ENCODE measurements at places on chromosomes 13 and 19.

GRCh38 chr13:38401276-38401675, 51.6 kb downstream of the UFM1 start:
- no peak for DNase-seq

DNA sequence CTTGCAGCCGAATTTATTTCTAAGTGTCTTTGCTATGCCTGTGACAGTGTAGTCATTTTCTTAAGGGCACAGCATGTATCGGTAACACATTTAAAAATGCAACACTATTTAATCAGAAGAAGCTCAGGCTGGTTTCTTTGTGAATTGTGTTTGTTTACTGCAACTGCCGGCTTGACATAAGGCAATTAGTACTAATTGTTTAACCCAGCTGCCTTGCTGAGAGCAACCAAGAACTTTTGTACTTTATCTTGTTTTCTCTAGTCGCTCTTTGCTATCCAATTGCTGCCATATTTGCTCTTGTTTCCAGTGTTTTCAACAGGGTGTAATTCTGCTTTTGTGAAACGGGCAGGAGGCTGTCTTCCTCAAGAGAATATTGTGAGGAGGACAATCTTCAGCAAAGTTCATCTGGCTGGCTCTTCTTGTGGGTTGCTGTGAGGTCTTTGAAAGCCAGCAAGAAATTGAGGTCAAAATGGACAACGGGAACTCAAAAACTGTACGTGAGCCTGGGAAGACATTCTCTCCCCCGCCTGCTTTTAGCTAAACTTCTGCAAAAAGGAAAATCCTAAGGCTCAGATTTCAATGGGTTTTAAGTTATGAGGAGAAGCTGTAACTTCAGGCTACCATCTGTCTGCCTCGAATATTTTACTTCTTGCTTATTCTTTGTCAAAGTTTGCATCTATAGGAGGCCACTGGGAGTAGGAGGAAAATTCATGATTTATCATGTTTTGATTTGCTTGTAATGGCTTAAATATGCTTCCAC, 75.8 kb upstream of the TSHZ3 start:
- no peak for DNase-seq

DNA sequence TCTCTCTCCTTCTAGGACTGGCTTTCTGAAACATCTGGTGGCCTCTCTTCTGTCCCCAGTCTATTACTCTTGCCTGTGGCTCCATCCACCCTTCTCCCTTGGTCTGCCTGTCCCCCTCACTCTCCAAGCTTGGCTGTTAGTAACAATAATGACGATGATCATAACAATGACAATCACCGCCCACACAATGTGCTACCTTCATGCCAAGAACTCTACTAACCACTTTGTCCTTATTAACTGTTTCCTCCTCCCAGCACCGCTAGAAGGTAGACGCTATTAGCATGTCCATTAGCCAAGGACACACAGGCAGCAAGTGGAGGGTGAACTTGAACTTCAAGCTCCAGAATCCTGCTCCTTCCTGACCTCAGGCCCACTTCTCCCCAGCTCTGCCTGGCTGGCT, 2.7 kb downstream of the GYS1 start:
- no peak for DNase-seq

DNA sequence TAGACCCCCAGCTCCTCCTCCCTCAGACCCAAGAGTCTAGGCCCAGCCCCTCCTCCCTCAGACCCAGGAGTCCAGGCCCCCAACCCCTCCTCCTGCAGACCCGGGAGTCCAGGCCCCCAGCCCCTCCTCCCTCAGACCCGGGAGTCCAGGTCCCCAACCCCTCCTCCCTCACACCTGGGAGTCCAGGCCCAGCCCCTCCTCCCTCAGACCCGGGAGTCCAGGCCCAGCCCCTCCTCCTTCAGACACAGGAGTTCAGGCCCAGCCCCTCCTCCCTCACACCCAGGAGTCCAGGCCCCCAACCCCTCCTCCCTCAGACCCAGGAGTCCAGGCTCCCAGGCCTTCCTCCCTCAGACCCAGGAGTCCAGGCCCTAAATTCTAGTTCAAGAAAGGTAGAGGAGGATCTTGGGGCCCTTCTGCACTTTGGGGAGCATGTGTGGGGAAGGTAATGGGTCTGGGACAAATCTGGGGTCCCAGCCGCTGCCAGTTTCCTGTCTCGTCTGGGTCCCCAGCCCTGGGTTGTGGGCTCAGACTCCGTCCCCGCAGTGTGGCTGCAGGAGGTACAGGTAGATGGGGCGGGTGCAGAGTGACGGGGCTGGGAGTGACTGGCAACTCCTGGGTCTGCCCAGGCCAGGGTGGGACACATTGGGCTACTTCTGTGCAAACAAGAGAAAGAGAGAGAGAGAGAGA, 3.2 kb upstream of the TMEM190 start:
- no peak for DNase-seq

- no peak for DNase-seq
Measured at GRCh38 chr13:25217023-25217885, 45.2 kb upstream of the AMER2 start.

GRCh38 chr13:73195091-73195490, 136.3 kb downstream of the KLF5 start:
- DNase-seq: no peak

- no peak for DNase-seq
Measured at GRCh38 chr13:114285166-114285808, 3.9 kb downstream of the UPF3A start.

DNA sequence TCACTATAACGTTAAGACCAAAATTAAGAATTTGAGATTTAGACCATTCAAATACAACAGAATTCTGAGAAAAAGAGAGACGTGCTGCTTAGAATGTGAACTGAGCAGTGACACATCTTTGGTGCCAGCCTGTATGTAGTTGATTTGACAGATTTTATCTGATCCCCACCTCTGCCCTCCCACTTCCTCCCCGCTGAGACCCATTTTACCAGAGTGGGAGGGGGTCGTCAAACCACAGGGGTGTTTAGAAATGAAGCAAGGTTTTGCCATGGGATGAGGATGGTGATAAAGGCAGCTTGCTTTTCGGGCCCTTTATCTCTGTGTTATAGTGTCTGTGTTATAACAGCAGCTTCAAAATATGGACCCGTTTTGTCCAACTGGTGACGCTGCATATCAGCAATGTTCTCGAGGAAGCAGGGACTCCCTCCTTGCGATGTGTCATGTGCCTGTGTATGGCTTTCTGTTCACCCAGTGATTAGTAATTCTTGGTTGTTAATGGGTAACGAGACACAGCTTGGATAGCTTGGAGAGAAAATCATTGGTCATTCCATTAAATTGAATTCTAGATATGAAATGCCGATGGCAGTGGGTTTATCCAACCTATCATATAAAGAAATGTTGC, 125.0 kb downstream of the HS6ST3 start:
- no peak for DNase-seq

DNA sequence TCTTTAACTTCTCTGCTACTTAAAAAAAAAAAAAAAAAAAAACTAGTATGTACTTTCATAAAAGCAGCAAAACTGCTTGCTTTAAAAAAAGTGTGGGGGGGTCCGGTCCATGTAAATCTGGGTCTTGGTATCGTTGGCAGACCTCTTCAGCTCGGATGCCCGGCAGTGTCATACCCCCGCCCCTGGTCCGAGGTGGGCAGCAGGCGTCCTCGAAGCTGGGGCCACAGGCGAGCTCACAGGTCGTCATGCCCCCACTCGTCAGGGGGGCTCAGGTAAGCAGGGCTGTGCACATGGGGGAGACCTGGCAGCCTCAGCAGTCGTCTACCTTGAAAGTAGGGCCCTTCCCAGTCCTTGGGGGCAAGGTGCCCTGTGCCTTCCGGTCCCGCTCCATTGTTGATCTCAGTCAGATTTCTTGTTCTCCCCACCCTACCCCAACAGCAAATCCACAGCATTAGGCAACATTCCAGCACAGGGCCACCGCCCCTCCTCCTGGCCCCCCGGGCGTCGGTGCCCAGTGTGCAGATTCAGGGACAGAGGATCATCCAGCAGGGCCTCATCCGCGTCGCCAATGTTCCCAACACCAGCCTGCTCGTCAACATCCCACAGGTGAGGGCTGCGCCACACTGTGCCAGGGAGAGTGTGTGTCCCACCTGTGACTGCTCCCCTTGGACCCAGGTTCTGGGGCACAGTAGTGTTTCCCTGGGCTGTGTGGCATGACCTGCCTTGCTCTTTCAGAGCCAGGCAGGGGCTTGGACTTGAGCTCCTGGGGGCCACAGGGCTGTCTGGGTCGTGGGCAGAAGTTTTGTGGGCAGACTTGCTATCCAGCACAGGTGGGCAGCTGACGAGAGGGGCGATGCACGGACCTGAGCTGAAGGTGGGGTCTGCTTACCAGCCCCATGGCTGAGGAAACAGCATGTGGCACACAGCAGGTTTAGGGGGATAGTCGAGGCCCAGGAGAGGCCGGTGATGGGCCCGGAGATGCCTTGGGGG, 19.4 kb downstream of the TSSK6 start:
- DNase-seq: no peak

Data from stimulated activated CD8-positive, alpha-beta memory T cell treated with anti-CD3 and anti-CD28 coated beads, Interleukin-7, amount 100 ng/mL, for 1 hour (primary cell).